Stimulated activated CD4-positive, alpha-beta T cell treated with anti-CD3 and anti-CD28 coated beads, Interleukin-12 subunit alpha, Interleukin-12 subunit beta, amount 100 ng/mL, for 48 hours (primary cell): ENCODE measurements at places on chromosomes 1 and 21.

DNA sequence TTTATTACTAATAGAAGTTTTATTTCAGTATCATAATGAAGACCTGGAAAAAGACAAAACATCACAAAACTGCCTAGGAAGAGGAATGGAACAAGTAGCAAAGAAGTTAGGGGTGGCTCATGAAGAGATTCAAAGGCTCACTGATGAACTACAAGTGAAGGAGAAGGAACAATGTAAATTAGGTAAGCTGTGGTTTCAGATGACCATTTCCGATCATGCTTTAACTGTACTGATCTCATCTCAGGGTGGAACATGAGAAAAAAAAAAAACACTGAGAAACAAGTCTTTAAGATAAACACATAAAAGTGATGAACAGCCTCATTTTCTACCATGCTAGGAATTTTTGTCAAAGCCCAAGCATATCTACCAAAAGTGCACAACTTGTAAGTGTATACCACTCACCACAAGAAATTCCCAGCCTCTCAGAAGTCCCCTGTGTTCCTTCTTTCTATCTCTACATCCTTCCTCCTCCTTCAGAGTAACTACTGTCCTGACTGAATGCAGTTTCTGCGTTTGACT, 19.6 kb downstream of the CCDC30 start:
- no peak for DNase-seq

DNA sequence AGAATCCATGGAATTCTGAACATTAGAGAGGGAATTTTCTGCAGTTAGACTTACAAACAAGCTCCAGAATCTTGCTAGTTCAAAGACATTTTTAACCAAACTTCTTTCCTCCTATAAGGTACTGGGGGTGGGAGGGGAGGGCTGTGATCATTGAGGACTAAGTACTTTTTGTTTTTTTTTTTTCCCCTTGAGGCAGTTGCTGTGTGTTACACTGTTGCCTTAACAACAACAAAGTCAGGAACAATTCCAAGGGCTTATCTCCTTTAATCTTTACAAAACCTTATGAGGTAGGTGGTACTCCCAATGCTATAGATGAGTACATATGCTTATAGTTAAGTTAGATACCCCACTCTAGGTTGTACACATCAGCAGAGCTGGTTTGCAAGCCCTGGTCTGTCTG, 62.9 kb downstream of the PPP1R12B start:
- no peak for DNase-seq

GRCh38 chr1:225896937-225897549, 8.1 kb upstream of the LEFTY1 start:
- DNase-seq, result peak; percentile 54

DNA sequence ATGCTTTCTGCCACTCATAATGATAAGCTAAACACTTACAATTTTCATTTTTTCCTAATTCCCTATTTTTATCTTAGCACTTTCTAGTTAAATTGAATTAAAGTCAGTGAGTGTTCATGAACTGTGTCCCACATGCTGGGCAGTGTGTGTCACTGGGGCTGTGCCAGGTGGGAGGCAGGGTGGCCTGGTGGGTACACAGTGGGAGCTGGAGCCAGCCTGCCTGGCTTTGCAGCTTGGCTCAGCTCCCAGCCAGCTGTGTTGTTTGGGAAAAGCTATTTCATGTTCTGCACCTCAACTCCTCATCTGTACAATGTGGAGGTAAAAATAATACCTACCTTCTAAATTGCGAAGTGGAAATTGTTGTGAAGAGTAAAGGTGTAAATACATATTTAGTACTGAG, 238.4 kb downstream of the PLA2G4A start:
- no peak for DNase-seq

GRCh38 chr1:47699492-47700235, 261.8 kb downstream of the FOXD2 start:
- no peak for DNase-seq

GRCh38 chr21:31665397-31665796, 5.9 kb downstream of the SOD1 start:
- peak; percentile 22 for DNase-seq

- DNase-seq, result peak; percentile 95
Measured at GRCh38 chr1:66924756-66925557, at the start of the genes DNAI4 and MIER1. Gene DNAI4 (minus strand): TSS chr1:66924856. CDS start chr1:66924831, 25 bp downstream. Gene MIER1 (plus strand): TSS chr1:66924990. CDS start chr1:66925029, 39 bp downstream.

DNA sequence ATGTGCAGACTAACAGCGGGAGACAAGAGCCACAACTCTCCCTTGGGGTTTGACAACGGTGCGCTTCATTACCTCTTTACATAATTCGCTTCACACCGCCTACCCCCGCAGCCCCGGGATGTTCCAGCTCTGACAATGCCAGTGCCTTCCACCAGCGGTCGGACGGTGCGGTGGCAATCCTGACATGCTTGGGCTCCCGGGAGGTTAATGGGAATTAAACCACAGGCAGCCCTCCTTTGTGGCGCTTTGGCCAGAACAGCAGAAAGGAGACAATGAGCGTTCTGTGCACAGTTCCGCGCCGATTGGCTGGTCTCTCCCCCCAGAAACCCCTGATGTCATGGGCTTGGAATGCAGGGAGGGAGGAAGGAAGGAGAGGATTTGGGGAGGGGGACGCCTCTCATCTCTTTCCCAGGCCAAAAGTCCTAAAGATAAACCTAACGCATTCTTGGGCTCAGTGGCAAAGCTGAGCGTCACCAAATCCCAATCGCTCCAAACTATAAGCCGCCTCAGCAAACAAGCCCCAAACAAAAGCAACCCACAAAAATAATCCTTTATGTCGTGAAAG, 1.3 kb downstream of the CNN3 start:
- no peak for DNase-seq

DNA sequence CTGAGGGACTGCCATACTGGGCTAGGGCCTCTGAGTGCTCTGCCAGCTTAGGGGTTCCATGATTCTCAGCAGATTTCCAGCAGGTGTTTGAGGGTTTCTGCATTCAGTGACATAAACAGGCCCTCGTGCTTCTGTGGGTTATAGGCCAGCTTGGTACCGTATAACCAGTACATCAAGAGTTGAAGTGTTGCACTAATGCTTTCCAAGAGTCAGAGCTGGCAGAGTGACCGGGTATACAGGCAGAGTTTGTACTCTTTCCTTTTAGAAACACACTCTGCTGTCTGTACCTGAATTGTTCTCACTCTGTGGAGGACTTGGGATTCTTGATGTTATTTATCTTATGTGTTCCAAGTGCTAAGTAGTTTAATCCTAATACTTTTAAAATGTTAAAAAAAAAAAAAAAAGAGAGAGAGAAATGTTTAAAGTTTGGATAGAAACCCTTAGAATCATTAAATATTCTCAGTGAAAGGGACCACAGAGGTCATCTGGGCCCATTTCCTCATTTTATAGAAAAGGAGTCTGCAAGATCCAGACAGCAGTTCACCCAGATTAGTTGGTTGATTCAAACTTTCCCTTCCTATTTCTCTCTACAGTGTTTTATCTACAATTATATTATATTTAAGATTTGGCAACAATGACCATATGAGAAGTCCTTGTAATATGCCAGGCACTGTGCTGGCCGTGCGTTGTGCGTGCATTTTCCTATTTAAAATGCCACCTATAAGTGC, 325.8 kb downstream of the KIF26B start:
- no peak for DNase-seq

- no peak for DNase-seq
Measured at GRCh38 chr1:245516284-245516759, 361.5 kb downstream of the KIF26B start.

- no peak for DNase-seq
Measured at GRCh38 chr21:35831230-35831629, 229.1 kb downstream of the SETD4 start.

- no peak for DNase-seq
Measured at GRCh38 chr1:10704368-10704882, 92.0 kb downstream of the CASZ1 start.

GRCh38 chr1:234745844-234746797, 136.1 kb upstream of the IRF2BP2 start:
- no peak for DNase-seq

GRCh38 chr1:119448127-119448511, 33.2 kb downstream of the HSD3B2 start:
- no peak for DNase-seq

DNA sequence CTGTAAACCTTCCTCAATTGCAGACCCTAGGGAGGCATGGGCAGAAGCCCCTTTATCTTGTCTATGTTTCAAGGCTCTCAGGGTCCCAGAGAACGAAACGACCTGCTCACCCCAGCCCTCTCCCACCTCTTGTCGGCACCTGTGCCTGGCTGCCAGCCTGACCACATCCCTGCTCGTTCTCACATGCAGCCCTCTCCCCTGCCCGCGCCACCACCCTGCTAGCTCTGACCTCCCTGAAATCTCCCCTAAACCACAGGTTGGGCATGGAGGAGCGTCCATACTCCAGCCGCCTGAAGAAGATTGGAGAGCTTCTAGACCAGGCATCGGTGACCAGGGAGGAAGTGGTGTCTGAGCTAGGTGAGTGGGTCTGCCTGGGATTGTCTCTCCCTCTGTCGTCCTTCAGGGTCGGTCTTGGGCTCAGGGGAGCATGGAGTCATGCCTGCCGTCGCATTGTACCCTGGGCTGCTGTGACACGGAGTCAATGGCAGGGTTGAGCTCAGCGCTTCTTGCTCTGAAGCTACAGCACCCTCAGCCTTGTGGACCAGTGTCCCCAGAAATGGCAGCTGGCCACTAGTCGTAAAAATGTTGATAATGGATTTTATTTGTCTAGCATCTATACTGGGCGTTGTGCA, 3.6 kb downstream of the ADPRS start:
- no peak for DNase-seq

GRCh38 chr1:182288749-182289604, 102.6 kb downstream of the GLUL start:
- no peak for DNase-seq

DNA sequence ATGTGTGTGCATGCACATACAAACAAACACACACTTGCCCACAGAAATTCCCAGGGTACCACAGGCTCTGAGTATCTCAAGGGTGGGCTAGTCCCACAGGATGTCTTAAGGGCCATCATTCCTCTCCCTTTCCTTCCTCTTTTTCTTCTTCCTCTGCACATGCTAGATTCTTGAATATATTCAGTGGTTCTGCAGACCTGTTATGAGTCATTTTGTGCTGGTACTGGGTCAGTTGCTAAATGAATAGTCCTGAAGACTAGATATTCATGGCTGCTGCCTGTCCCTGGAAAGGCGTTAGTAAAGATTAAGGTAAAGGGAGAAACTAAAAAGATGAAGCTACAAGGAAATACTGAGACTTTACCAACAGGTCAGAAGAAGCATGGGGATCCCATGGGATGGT, 256.7 kb upstream of the KIAA0040 start:
- no peak for DNase-seq

- DNase-seq, result no peak
Measured at GRCh38 chr1:16171314-16172151, 15.7 kb upstream of the EPHA2 start.

DNA sequence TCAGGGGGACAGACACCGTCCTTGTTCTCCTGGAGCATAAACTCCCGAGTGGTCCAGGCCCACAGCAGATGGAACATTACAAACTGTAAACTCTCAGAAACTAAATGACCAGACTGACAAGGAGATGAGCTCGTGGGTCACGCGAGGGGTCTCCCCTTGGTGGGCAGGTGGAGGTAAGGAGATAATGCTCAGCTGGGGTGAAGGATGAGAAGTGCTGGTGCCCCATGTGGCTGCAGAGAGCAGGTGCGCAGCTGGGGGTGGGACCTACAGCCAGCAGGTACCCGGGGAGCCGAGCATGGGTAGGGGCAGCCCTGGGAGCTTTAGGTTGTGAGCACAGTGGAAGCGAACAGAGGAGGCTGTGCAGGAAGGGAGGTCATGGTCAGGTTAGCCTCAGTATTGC, 40.1 kb downstream of the AJAP1 start:
- DNase-seq, result no peak

GRCh38 chr1:165988817-165989216, 161.4 kb downstream of the UCK2 start:
- no peak for DNase-seq

GRCh38 chr1:156198831-156199349, 5.0 kb downstream of the SLC25A44 start:
- no peak for DNase-seq

GRCh38 chr21:33345751-33346238, 21.0 kb downstream of the IFNAR1 start:
- no peak for DNase-seq

DNA sequence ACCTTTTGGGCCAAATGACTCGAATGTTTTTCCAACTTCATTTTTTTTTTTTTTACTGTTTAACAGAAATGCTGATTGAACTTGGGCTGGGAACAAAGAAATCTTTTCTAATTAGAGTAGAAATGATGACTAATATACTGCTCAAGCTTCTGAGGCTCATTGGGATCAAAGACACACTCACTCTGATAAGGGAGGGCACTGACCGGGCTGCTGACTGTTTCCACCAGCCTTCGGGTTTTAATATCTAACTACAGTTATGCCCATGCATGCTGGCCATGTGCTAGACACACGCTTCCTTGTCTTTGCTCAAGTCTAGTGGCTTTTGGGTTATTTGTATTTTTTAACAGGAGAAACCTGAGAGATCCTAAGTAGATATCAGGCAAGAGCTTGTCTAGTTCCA, 16.8 kb downstream of the ZBTB18 start:
- DNase-seq, result no peak

GRCh38 chr1:31572323-31573104, 3.8 kb upstream of the TINAGL1 start:
- no peak for DNase-seq

GRCh38 chr1:3634059-3634800, 9.4 kb downstream of the TPRG1L start:
- no peak for DNase-seq

GRCh38 chr1:53842347-53842746, 4.3 kb upstream of the NDC1 start:
- no peak for DNase-seq

DNA sequence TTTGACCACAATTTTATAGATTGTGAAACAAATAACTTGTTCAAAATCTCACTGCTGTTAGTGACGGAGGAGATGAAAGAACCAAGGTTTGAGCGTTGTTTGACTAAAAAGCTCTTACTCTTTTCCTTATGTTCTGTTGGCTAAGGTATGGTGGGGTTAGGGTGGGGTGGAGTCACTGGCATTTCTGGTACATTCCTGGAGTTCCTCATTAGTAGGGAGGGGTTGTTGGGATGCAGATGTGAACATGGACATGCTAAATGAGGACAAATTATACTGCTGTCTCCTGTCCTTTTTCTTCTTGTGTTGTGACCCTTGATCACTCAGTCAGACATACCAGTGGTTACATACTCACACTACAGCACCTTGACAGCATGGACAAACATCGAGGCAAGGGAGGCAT, 26.2 kb upstream of the CD1D start:
- DNase-seq, result no peak

DNA sequence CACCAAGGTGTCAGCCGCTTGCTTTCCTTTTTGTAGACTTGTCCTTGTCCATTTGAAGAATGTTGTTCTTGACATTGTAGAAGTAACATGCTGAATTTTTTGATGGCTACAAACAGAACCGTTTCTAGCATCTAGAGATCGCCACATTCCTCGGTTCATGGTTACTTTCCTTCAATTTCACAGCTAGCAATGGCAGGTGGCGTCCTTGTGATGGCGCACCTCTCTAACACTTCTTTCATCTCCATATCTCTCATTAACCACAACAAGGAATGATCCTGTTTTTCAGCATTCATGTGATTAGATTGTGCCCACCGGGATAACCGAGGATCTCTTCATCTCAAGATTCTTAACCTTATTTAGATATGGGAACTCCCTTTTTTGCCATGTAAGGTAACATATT, 2129.8 kb downstream of the NCAM2 start:
- no peak for DNase-seq

- DNase-seq, result no peak
Measured at GRCh38 chr1:2433936-2434655, 21.7 kb upstream of the PEX10 start.
